ENCODE measurements at places on chromosomes 12 and 14.

DNA sequence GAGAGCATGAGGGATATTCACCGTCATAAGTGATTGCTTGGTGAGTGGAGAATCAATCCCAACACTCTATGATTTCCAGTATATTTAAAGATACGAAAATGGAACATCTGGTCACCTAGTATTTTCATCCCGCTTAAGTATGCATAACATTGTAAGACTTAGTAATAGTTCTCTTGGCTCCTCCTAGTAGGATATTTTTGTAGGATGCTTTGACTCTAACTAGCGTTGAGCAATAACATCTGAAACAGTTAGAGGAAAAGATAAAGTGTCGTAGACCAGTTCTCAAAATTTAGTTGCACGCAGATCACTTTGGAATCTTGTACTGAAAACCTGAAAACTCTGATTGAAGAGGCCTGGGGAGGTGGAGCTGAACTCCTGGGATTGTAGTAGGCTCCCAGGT is 7.6 kb downstream of the SAMD4A start:
- no peak for DNase-seq

GRCh38 chr12:120841525-120841924 is 62.6 kb downstream of the SPPL3 start:
- no peak for DNase-seq

- DNase-seq = no peak
Observed at GRCh38 chr12:9797722-9798619, 29.3 kb upstream of the KLRF1 start.

GRCh38 chr12:90245391-90245790 is 536.8 kb upstream of the ATP2B1 start:
- no peak for DNase-seq

- no peak for DNase-seq
Observed at GRCh38 chr12:2756756-2757155, 38.0 kb upstream of the FKBP4 start.

DNA sequence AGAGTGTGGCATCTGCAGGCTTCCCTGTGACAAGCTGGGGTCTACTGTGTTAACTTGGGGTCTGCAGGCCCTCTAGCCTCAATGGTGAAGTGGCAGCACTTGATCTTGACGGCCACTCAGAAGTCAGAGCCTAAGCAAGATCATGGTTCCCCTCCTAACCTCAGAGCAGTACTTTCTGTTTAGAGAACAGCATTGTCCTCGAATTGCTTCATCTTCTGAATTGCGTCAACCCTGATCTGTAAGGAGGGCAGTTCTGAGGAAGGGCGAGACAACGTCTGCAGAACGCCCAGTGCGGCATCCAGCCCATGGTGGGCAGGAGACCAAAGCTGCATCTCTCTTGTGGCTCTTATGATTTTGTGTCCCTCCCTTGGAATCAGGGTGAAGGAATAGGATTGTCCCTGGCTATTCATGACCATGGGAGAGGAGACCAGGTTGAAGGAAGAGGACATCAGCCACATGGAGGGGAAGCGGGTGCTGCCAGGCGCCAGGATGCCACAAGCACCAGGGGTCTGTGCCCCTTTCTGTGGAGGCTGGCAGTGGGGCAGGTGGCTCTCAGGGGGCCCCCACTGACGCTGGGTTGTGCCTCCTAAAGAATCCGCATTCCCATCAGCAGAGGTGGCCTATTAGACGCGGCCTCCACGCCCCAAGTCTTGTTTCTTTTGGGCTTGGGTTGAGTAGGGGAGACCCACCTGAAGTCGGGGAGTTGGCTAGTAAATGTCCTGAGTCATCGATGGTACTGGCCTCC is 2.2 kb downstream of the SERPINA9 start:
- no peak for DNase-seq

DNA sequence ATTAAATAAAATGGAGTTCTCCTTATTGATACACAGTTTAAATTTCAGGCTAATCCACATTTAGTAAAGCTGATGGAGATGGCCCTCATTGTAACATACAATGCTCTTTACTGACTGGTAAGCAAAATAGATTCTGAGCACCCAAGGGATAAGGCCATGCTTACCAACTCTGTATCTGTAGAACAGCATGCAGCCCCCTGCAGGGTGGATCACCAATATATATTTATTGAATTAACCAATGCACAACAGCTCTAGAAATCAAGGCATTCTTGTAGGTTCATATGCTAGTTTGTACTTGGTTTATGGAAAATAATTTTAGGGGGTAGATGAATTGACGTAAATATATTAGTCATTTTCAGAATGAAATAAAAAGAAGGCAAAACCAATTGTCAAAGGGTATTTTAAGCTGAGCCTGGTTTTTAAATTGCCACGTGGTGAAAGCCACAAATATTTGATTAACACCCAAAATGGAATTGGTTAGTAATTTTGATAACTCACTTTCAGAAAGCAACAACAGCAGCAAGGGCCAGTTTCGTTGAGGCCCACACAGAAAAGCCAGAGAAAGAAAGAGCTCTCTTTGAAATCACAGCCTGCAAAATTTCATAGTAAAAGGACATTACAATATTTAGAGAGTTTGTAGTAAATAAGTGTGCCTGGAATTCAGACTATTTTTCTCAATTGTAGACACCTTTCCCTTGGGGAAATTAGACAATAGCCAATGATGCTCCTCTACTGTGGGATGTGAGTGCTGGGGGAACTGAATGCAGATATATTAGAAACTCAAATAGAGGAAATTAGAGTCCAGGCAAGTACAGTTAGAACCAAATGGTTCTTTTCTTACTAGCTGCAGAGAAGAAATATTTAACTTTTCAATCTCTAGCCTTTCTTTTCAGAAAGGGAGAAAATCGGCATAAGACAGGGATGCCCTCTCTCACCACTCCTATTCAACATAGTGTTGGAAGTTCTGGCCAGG is 216.2 kb upstream of the ABCD2 start:
- DNase-seq = no peak

DNA sequence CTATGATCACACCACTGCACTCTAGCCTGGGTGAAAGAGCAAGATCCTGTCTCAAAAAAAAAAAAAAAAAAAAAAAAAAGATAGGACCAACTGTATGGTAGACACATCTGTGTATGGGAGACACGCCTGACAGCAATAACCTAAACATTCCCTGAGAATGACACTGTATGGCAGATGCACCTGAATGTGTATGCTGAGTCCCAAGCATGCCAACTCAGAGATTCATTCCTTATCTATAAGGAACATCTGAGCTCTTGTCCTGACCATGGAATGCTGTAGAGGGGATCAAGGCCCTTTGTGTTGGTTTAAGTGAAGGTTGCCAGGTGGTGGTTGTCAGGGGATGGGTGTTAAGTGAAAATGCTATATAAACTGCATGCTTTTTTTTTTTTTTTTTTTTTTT is 19.2 kb upstream of the LGALS3 start:
- no peak for DNase-seq

GRCh38 chr14:95085321-95085720 is 72.0 kb downstream of the DICER1 start:
- no peak for DNase-seq

GRCh38 chr12:116280595-116281290 is 3.2 kb upstream of the MED13L start:
- DNase-seq = no peak

DNA sequence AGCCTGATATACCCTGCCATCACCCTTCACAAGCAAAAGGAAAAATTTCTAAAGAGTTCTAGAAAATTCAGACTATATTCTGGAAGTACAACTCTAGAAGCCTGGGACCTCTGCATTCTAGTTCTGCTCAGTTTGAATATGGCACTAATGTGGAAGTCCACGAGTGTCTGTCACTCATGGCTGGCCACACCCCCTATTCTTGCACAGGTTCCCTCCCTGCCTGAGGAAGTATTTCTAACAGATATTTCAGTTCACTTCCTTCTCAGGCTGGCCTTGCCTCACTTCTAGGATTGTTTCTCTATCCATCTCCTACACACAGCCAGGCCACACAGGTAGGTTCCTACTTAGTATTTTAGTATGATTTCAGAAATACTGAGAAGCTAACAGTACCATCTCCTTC is 67.4 kb downstream of the PHLDA1 start:
- DNase-seq = no peak

- DNase-seq = no peak
Observed at GRCh38 chr14:49579841-49580240, 6.3 kb downstream of the RPS29 start.

DNA sequence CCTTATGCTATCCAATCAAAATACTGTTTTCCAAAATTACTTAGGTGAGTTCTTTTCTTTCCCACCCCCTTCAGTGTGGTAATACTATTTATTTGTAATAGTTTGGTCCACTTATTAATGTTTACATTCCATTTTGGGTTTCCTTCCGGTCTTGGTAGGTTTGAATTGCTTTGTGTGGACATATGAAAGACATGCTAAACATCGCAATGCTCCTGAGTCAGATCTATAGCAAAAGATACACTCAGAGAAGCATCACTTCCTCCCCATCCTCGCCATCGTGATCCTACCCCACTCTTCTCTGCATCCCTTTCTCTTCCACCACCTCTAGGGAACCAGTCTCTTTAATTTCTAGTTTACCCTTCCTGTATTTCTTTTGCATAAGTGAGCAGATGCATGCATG is 30.0 kb downstream of the TUNAR start:
- no peak for DNase-seq

GRCh38 chr14:103001226-103001625 is 56.1 kb downstream of the CDC42BPB start:
- no peak for DNase-seq

DNA sequence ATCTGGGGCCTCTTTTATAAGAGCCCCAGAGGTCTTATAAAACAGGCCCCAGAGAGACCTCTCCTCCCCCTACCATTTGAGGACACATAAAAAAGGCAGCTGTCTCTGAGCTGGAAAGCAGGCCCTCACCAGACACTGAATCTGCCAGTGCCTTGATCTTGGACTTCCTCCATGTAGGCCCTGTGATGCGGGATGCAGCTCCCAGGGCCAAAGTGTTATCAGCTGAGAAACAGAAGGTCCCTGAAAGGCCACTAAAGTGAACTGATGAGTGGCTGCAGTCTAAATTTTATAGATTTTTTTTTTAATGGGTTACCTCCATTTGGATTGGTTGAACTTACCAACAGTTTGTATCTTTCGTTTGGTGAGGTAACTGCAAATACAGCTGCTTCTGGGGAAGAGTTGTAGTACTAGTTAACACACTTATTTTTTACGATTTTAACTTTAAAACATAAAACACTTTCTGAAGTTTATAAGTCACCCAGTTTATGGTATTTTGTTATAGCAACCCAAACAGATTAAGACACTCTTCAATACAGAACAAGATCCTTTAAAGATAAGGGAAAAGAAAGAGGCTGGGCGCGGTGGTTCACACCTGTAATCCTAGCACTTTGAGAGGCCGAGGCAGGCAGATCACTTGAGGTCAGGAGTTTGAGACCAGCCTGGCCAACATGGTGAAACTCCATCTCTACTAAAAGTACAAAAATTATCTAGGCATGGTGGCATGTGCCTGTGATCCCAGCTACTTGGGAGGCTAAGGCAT is 5.6 kb upstream of the GUCY2C start:
- DNase-seq = no peak

DNA sequence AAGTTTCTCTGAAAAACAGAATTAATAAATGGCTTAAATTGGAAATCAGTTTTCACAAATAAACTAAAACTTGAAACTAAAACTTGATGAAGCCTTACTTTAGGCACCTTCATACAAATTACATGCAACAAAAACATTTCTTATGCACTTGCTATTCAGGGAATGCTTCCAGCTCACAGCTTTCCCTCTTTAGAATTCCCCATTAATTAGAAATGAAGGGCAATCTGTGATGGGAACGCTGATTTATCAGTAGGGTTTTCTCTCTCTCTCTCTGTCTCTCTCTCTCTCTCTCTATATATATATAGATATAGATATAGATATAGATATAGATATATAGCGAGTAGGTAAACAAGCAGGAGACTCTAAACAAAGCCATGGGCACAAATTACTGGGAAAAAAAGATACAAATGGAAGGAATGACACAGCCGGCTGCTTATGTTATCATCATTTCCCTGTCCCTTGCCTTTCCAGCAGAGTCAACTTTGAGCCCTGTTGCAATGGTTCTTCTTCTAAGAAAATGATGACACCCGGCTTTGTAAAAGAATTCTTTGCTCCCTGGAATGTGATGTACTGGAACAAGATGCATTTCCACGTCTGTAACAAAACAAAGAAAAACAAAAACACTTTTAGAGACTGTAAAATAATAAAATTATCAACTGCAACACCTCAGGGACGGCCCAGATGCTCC is 1121.6 kb upstream of the TMEM132C start:
- DNase-seq = no peak

DNA sequence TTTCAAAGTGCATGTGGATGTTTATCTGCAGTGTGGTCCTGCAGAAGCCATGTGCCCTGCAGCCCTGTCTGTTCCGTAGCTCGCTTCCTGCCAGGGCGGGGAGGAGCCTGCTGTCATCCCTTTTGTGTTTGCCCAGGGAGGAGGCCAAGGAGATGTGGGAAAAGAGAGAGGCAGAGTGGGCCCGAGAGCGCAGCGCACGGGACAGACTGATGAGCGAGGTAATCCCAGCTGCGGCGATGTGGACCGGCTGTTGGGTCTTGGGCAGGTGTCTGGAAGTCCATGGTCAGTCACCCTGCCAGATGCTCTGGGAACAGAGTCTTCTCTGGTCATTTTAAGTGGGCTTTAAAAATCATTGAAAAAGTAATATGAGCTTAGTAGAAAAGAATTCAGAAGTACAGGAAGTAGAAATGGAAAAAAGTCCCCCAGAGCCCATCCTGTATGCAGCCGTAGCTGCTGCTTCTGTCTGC is 12.8 kb downstream of the TCHP start:
- DNase-seq = no peak

GRCh38 chr12:66241061-66242043 is 52.3 kb downstream of the IRAK3 start:
- no peak for DNase-seq

DNA sequence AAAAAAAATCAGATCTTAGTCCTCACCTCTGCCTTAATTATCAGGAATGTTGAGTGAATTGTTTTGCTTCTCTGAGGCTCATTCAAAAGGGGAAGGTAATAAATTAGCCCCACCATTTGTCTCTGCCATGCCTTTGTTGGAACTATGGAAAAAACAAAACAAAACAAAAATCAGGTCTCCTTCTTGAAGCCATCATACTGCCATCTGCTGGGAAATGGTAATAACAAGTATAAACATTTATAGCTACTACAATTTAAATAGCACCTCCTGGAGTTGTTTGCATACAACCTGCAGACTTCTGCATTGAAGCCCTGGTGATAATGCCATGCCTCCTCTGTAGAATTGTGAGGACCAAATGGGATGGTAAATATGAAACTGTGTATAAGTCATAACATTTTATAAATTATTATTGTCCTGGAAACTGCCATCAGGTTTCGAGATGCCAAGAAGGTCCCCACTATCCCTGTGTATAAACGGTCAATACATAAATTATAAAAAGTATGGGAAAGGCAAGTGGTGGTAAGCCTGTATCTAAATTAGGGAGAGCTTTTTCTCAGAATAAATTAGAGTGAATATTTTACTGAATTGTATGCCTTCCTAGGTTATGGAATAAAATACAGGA is 87.2 kb upstream of the FGD4 start:
- no peak for DNase-seq

- no peak for DNase-seq
Observed at GRCh38 chr12:41936333-41936732, 208.3 kb downstream of the GXYLT1 start.

GRCh38 chr12:31000751-31001150 is 72.9 kb upstream of the DDX11 start:
- DNase-seq = no peak

All from liver (tissue), 10 donors.